ENCODE measurements at places on chromosomes 6 and 20.

DNA sequence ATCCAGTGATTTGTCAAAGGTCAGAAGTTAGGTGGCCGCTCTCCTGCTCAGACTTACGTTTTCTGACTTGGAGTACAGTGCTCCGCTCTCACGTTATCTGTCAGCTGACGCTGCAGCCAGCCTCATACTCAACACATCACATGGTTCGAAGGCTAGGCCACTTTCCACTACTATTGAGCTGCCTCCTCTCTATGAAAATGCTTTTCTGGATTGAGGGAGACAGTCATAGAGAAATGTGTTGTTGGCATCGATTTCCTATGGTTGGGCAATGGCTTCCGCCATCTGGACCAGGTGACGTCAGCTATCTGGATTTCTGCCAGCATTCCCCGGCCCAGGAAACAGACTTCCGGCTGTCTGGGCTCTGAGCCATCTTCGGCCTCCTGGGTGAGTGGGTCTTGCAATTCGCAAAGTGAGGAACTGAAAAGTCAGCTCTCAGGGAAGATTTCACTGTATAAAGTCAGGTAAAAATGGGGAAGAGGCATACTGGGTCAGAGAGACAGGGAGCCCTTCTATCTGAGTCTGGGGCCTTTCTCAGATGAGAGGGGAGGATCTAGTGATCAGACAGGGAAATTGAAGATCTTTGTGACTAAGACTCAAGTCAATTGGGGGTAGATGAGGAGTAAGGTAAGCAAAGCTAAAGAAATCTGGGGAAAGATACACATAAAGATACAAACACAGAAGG, 37.5 kb upstream of the IER3 start:
- peak; percentile 38 for DNase-seq

- DNase-seq: no peak
Observed at GRCh38 chr6:10396785-10397184, 18.1 kb downstream of the TFAP2A start.

DNA sequence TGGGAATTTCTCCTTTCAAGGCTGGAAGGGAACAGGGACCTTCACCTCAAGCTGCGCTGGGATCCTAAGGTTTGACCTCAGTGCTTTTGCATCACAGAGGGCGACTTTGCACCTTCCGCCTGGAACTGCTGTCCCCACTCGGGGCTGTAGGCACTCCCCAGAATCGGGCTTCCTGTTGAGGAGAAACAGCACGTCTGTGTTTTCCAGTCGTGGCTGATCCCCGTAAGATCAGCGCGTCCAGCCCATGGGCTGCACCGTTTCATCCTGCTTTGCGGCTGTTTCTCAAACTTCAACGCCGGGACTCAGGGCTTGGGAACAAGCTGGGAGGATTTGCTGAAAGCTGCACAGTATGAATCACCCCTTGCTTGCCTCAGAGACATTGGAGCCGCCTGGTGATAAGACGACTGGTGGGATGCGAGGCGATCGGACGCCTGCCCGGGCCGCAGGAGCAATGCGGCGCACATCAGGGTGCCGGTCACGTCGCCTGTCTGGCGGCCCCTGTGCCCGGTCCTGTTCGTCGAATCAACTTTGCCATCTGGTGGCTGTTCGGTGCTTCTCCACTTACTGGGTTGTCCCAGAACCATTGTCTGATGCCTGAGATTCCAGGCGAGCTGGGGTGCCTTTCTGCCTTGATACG, 53.6 kb upstream of the FRMD1 start:
- no peak for DNase-seq

DNA sequence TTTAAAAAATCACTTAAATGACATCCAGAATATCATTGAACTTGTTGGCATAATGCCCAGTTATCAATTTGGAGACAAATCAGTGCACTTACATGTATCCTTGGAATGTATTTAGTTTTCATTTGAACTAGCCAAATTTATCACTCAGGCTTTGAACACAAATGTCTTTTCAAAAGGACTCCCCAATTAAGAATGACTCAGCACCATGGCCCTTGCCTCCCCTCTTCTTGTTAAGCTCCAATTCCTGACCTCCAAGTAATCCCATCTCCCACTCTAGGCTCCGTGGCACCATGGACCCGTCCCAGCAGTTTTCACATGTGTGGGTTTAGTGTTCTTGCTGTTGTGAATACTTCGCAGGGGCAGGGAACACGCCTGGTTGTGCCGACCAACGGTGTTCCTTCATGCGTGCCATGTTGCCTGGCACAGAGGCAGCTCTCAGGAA, 2.7 kb downstream of the AKAP12 start:
- no peak for DNase-seq

DNA sequence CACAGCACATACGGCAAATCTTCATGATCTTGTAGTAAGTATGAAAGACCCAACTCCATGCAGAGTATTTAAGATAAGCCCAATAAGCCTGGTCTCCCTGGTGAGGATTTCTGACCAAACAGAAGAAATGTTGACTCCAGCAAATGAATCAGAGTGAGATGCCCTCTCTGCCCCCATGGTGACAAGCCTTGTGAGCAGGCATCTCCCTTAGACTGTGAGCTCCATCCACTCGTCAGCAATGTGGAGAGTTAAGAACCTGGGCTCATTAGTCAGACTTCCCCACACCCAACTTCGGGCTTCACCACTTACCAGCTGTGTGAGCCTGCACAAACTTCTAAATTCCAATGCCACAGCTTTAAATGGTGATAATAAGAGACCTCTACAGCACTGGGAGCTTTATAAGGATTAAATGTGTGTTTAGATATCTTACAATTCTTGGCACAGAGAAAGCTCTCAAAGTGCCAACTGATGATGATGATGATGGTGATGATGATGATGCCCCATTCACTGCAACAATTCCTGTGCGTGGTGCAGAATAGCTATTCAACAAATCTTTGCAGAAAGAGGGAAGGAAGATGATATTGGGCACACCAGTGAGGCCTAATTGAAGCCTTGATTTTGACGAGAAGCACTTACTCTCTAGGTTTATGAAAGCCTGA, 253.4 kb upstream of the TAB2 start:
- DNase-seq: no peak

DNA sequence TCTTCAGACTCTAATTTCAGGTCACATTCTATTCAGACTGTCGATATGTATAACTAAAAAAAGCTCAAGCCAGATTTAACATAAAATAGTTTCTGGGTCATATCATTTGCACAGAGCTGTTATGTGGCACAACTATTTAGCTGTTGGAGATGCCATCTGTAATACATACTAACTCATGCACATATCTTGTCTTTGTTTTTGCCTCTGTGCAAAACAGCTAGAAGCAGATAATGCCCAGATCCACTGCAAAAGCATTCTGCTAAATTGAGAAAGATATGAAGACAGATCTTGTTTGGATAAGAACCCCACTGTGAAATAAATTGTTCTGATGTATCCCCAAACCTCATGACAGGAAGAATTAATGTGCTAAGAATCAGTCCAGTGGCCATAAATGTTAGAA, 522.8 kb upstream of the AGPAT4 start:
- DNase-seq: no peak

GRCh38 chr6:21639316-21639715, 45.8 kb downstream of the SOX4 start:
- no peak for DNase-seq

- DNase-seq: no peak
Observed at GRCh38 chr6:31614684-31615578, at the start of gene AIF1. AIF1 (plus strand) TSS chr6:31615234; CDS start chr6:31615330, 96 bp downstream.

DNA sequence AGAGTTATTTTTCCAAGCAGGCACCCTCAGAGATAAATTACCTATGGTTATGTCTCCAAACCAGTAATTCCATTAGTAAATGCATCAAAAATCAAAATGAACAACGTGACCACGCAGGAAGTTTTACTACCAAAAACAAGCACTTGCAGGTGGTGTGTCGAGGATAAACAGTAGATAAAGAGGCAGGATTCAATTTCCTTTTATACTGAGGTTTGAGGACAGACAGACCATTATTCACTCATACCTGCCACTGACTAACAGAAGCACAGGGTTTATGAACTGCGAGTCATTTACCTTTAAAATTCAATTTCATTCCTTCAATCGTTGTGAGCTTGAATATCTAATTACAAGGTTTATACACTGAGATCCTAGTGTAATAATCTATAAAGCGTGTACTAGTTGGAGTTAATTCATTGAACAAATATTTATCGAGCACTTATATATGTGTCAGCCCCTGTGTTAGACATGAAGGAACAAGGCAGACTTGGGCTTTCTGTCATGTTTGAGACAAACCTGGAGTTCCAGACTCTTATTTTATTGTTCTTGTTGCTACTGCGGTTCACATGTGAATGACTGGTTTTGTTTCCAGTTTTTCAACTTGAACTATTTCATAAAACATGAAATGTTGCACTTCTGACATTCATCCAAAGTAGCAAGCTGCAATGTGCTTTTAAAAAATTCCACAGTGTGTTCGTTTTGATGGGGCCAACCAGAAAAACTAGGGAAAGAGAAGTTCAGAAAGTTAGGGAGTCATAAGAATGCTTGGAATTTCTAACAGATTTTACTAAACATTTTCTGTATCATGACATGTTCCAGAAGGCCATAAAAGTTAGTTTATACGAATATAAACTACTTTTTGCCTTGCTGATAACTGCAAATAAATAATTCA, 205.6 kb downstream of the UST start:
- no peak for DNase-seq

GRCh38 chr6:98576791-98577190, 257.6 kb upstream of the POU3F2 start:
- no peak for DNase-seq

DNA sequence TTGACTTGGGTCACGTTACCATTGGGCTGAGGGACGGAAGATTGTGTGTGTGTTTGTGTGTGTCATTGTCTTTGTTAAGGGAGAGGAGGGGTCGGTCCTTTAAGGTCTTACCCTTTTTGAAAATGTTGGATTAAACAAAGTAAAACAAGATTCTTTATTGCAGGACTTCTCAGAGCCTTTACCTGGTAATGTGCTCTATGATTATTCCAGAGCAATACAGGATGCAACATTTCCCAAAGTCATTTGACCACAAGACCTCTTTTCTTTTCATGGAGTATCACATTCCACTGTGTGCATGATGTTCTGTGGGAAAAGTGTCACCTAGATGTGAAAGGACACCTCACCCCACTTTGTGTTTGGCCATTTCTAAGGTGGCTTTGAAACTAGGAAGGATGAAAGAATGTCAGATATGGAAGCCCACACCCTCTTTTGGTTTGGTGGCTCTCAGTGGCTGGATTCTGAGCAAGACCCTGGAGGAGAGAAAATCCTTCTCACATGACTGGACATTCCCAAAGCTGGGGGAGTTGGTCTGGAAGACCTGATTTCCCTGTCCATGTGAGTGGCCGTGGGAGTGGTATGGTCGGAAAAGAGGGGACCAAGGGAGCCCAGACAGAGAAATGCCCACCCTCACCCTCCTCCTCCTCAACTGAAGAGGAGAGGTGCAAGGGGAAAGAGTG, 18.2 kb upstream of the ZNF831 start:
- DNase-seq: no peak

DNA sequence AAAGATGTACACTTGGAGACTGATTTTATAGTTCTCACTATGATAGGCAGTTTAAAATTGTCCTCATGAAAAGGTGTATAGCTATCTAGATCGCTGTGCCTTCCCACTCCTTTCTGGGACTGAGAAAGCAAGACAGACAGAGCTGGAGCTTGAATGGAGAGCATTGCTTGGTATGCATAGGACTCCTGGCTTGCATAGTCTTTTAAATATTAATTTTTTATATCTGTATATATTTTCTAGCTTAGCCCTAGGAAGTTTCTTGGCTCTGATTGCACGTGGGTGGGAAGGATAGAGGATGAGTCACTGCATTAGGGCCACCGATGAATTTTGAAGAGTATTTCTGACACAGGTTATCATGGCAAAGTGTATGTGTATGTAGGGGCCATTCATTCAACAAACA, 150.0 kb upstream of the SPACA1 start:
- DNase-seq: no peak

DNA sequence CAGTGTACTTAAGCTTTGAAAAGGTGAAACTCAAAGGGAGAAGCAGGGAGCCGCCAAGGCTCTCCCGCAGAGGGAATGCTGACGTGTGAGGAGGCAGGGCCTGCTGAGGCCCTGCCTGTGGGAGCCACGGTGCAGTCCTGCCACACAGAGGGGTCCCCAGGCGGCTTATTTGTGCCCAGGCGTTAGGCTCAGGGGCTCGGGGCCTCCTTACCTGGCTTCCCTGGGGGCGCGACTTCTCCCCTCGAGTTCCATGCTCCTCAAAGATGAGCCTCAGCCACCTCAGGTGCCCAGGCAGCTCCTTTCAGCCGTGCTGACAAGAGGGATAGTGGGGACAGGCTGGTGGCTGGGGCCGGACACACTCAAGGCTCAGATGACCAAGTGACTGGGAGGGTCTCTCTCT, 2.2 kb upstream of the KIF25 start:
- no peak for DNase-seq

GRCh38 chr6:34146021-34146782, at the start of gene GRM4:
GRM4 (minus strand) TSS chr6:34146087; CDS start chr6:34133496, 12,591 bp downstream.
- no peak for DNase-seq

DNA sequence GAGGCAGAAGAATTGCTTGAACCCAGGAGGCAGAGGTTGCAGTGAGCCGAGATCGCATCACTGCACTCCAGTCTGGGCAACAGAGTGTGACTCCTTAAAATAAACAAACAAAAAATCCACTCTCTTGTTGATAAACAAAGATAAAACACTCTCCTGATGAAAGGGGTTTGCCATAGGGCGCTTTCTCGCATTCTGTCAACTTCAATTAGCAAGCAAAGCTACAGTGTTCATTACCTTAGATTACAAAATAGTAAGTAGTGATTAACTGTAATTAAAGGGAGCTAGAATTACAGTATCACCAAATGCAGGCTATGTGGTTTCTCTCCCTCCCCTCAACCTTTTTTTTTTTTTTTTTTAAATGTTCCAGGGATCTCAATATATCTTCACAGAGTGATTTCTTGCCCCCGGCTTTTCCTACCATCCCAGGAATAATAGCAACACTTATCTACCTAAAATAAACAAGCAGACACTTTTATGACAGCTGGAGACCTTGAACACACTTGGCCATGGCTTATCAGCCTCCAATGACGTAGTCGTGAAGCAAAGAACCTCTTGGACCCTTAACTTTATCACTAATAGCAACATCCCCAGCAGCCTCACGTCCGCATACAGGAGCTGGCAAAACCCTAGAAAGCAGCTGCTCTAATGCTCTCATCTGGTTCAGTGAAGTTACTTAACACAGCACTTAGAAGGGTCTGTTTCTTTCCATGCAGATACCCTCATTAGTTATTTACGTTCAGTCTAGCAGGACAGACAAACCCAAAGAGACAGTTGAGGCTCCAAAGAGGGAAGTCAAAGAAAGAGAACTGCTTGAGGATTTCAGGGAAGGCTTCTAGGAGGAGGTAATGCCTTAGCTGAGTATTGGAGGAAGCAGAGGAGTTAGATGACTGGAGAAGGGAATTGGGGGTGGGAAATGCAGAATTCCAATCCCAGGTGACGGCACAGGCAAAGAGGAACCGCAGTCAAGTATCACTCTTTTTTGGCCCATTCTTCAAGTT, 37.9 kb upstream of the NEDD9 start:
- no peak for DNase-seq

DNA sequence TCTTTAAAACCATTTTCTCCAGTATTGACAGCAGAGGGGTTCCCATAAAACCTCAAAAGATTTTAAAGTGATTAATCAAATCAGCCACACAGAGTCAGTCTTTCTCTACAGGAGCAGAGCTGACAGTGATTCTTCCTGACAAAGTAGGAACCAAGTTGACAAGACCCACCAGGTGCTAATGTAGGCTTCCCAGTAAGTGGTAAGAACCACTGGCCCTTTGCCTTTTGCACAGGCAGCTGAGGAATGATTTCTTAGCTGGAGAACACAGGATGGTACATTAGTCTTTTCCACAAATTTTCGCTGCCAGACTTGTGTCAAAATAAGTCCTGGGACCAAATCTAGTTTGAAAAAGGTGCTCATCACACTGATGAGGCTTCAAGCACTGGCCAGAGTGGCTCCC, 95.8 kb downstream of the ARMC2 start:
- DNase-seq: no peak

Data from NCI-H2107 (cell line).